NCI-H146 (cell line): ENCODE measurements at places on chromosomes 3 and 15.
A peak's percentile ranks its signal among the peaks of the same experiment; 100 is the strongest.

DNA sequence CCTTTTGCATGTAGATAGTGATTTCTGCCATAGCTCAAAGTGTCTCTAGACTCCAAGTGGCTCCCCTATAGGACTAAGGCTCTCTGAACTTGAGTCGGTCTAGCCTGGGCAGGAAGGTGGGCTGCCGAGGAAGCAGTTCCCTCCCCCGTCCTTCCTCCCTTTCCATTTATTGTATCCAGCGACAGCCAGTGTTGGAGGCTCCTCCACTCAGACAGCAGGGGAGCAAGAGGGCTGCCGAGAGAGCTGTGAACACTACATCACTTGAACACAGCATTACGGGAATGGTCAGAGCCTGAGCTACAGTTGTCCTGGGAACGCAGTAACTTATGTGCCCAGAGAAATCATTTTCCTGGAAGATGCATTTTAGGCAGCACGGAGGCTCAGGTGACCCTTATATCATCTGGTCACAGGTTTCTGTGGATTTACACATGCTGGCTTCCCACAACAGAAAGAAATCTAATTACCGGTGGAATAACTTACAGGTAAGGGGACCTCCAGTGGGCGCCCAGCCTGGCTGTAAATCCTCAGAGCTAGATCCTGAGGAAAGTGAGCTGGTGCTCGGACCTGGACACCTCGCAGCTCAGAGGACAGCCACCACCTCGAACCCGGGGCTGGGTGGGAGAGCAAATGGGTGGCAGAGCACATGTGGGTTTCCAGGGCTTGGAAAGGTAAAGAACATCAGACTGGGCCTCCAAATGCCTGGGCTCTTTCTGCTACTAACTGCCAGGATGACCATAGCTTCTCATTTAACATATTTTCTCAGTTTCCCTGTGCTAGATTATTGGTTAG, 197.1 kb downstream of the UACA start:
- no peak for DNase-seq

GRCh38 chr3:196207833-196208607, 3.2 kb downstream of the ZDHHC19 start:
- peak; percentile 92 for DNase-seq

DNA sequence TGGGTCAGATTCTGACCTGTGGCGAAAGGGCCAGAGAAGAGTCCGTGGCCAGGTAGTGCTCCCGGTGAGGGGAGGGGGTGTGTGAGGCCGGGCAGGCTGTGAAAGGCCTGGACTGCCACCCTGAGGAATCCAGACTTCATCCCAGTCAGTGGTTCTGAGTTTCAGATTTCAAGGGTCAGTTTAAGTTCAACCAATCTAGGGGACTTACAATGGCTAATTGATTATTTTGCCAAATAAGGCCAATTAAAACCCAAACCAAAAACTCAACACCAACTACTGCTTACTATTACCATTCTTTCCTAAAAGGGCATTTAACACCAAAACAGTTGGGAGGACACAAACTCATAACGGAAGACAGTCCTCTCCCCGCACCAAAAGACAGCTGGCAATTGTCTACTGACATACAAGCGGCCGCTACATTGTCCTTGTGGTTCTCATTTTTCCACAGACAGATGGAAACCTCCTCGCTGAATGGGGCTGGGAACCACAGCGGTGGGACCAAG, 30.5 kb downstream of the TMEM44 start:
- no peak for DNase-seq

DNA sequence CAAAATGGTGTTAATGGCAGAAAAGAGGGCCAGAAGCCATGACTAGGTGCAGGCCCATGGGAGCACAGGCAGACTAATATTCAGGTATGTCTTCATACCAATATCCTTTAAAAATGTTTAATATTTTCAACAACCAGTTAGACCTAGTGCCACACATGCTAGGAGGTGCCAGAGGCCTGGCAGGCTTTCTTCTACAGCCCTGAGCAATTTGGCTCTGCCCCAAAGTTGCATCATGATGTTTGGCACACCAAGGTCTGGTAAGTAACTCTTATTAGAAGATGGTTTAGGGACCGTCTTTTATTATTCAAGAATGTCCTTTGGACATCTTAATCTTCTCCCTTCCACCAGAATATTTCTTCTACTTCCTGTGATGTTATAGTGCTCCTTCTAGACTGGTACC, 34.8 kb downstream of the MITF start:
- DNase-seq: no peak

- no peak for DNase-seq
Observed at GRCh38 chr3:16978921-16979271, 94.1 kb downstream of the PLCL2 start.

DNA sequence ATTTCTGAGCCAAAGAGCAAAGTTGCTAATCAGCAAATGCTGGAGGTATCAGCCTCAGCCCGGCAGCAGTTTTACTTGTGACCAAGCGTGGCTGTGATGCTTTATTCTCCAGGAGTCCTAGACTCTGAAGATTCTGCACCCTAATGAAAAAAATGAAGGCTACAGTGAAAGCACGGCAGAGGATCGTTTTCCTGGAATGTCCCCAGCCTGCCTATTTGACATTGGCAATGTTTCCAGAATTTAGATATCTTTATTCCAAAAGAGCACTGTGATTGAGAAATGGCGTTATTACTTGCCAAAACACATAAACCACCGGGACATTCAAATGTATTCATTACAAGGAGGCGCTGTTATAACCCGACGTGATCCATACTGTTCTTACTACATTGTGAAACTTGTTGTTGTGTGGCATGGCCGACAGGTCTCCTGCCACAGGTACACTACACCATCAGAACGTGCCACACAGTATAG, 263.8 kb downstream of the SLCO3A1 start:
- DNase-seq: no peak

GRCh38 chr15:29115093-29115991, 154.3 kb downstream of the NSMCE3 start:
- DNase-seq: no peak

DNA sequence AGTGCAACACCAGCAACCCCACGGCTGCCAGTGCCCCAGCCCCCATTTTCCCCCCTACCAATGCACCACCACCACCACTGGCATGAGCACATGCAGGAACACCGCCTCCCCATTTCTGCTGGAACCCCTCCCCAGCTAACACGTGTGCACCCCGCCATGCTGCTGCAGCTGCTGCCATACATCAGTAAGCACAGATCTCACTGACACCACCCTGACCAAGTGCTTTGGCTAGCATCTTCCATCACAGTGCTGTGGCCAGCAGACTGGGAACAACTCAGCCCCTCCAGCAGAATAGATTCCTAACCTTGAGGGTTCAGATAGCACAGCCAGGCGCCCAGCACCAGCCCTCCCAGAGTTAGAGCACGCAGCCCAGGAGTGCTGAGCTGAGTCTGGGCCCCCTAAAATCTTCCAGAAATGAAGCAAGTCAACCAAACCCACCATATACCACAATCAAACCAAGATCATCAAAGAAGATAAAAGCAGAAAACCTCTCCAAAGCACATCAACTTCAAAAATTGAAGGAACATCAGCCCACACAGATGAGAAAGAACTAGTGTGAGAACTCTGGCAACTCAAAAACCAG, 81.2 kb upstream of the CDV3 start:
- DNase-seq: no peak

DNA sequence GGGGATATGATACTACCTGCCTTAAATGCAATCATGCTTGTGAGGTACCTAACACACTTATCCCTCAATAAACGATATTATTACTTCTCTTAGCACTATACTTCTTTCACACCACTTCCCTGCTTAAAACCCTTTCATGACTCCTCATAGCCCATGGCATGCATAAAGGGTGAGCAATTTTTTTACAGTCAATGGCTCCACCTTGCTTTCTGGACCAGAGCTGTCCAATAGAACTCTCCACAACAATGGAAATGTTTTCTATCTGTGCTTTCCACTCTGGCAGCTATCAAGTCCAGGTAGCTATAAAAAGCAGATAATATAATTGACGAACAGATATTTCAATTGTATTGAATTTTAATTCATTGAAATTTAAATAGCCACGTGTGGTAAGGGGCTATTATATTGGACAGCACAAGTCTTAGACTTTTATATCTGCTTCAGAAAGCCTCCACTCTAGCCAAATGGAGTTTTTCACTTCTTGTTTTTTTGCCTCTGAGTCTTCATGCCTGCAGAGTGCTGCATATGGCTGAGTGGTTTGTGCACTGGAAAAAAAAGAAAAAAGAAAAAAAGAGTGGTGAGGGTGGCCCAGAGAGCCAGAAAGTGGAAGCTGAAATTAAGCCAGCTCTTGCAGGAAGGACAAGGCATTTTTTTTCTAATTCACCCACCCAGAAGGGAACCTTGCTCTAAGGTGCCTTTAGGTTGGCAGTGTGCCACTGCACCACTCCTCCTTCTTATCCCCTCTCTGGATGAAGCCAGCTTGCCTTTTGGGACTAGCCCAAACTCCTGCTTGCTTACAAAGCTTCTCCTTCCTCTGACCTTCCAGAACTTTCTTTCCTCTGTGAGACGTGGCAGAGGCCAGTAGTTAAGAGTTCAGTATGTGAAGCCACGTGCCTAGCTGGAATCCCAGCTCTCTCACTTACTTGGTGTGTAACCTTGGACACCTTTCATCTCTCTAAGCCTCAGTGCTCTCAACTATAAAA, 239.0 kb upstream of the LRTM1 start:
- no peak for DNase-seq

DNA sequence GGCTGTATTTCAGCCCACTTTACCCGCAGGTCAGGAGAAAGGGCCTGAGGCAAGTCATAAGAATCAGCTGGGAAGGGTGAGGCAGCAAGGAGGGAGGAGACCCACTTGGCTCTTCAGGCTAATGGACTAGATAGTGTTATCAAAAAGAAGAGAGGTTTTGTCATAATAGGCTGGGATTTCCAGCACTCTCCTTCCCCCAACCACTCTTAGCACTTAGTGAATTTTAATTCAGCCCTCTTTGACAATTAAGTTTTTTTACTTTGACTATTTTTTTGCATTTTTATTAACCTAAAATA, 771 bp downstream of the MPI start:
- no peak for DNase-seq

GRCh38 chr3:126356373-126357264, 589 bp downstream of the KLF15 start:
- peak; percentile 29 for DNase-seq

GRCh38 chr3:965826-966225, 127.0 kb upstream of the CNTN6 start:
- no peak for DNase-seq

DNA sequence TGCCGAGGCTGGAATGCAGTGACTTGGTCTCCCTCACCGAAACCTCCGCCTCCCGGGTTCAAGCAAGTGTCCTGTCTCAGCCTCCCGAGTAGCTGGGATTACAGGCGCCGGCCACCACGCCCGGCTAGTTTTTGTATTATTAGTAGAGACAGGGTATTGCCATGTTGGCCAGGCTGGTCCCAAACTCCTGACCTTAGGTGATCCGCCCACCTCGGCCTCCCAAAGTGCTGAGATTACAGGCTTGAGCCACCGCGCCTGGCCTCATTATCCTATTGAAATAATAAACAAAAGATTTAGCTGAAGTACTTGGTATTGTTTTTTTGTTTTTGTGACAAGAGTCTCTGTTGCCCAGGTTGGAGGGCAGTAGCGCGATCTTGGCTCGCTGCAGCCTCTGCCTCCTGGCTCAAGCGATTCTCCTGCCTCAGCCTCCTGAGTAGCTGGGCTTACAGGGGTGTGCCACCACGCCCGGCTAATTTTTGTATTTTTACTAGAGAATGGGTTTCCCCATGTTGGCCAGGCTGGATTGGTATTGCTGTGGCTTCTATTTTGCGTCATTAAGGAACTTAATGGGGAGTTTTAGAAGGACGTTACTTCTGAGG, 1.5 kb downstream of the RPL35A start:
- DNase-seq: no peak

DNA sequence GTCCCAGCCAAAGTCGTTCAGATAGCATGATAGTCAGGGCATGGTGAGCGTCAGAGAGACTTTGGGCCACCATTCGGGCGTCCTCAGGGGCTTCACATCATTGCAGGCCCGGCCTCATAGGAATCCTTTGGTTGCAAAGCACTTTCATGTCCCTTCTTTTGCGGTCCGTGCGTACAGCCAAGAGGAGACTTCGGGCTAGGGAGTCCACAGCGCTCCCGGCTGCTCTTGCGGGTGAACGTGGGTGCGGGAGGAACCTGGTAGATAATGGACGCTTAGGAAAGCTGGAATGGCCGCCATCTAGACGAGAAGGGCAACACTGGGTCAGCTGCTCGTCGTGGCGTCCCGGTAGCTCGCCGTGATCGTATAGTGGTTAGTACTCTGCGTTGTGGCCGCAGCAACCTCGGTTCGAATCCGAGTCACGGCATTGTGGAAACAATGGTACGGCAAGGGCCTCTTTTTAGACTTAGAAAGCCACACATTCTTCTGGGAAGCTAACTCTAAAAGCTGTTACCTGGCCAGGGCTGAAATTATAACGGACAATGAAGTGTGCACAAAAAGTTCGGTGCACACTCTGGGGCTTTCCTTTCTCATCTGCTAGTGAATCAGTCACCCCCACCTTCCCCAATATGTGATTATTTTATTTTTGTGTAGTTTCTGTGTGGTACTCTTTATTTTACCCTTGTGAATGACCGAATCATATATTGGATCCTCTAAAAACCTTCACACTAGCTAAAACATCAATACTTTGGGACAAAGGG, 13.2 kb upstream of the SHF start:
- DNase-seq: peak; percentile 77

- no peak for DNase-seq
Observed at GRCh38 chr3:44914936-44915335, 40.5 kb downstream of the TGM4 start.
